ENCODE measurements at places on chromosomes 6 and 20.

DNA sequence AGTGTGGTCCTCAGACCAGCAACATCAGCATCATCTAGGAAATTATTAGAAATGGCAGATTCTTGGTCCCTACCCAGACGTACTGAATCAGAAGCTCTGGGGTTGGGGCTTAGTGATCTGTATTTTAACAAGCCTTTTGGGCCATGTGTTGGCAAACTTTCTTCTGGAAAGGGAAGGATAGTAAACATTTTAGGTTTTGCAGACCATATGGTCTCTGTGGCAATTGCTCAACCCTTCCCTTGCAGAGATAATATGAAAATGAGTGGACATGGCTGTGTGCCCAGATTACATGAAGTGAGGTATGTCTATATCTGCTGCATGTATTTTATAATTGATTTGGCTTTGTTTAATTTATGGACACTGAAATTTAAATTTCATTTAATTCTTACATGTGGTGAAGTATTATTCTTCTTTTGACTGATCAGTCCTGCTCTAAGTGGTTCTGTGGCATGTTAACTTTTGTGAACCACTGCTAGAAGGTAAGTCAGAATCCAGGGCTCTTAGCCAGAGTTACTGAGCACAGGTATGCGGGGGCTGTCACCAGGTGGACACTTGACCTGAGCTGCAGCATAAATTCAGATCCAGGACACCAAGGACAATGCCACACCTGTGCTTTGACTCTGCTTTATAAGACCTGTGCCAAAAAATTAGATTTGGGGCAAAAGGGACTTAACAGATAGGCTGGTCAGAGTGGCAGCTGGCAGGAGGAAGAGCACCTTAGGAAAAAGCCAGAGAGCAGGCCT lies 43.2 kb downstream of the LY86 start:
- no peak for DNase-seq

DNA sequence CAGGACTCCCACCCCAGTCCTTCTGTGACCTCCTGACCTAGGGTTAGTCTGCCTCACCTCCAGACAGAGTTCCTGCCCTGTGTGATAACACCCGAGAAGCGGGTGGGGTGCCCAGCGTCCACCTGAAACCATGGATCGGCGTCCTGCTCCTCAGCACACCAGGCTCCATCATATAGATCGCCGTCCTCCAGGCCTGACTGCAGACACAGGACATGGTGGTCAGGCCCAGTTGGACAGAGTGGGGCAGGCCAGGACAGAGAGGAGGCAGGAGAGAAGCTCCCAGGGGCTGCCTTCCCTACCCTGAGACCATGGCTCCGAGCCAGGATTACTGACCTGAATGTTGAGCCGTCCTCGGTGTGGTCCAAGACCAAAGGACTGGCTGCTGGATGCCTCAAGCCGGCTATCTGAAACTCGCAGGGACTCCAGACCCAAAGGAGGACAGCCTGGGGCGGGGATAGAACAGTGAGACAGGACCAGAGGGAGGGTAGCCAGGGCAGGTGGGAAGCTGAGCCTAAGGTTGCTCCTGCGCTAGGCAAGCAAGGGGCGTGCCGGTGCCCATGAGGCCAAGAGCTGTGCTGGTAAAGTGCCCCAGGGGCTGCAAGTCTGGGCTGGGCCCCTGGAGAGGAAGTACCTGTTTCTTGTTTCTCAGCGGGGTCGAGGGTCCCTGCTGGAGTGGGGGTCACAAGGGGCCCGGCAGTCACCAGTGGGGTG lies 2.2 kb downstream of the CPXM1 start:
- no peak for DNase-seq

GRCh38 chr20:20658123-20658522 lies 54.3 kb downstream of the RALGAPA2 start:
- DNase-seq = no peak

GRCh38 chr6:109945091-109945490 lies 33.0 kb upstream of the GPR6 start:
- no peak for DNase-seq

GRCh38 chr6:135630789-135631376 lies 133.3 kb upstream of the AHI1 start:
- no peak for DNase-seq

GRCh38 chr20:41469868-41470267 lies 103.2 kb upstream of the EMILIN3 start:
- no peak for DNase-seq

DNA sequence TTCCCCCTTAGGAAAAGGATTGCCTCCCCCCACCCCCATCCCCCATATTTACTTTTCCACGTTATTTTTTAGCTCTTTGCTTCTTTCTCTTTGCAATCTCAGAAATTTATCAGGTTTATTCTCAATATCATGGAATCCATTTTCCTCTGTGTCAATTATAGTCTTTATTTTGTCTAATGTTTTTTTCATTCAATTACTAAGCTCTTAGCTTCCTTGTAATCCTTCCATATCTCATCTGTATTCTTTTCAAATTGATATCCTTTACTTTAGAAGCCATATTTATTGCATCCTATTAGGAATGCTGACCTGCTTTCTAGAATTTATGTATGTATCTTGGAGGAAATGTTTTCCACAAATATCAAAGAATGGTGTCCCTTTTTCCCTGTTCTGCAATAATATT lies 39.3 kb downstream of the TMC2 start:
- no peak for DNase-seq

- no peak for DNase-seq
Measured at GRCh38 chr6:110946498-110946897, 12.0 kb upstream of the GTF3C6 start.

- DNase-seq = no peak
Measured at GRCh38 chr20:52959125-52959524, 13.0 kb upstream of the TSHZ2 start.

GRCh38 chr20:19212469-19212815 lies at the start of gene SLC24A3:
Gene SLC24A3 (plus strand): TSS chr20:19212642.
- DNase-seq = no peak

GRCh38 chr20:57702521-57702920 lies 7.3 kb downstream of the PMEPA1 start:
- no peak for DNase-seq

GRCh38 chr6:92753956-92754355 lies 665.4 kb downstream of the EPHA7 start:
- DNase-seq = no peak

DNA sequence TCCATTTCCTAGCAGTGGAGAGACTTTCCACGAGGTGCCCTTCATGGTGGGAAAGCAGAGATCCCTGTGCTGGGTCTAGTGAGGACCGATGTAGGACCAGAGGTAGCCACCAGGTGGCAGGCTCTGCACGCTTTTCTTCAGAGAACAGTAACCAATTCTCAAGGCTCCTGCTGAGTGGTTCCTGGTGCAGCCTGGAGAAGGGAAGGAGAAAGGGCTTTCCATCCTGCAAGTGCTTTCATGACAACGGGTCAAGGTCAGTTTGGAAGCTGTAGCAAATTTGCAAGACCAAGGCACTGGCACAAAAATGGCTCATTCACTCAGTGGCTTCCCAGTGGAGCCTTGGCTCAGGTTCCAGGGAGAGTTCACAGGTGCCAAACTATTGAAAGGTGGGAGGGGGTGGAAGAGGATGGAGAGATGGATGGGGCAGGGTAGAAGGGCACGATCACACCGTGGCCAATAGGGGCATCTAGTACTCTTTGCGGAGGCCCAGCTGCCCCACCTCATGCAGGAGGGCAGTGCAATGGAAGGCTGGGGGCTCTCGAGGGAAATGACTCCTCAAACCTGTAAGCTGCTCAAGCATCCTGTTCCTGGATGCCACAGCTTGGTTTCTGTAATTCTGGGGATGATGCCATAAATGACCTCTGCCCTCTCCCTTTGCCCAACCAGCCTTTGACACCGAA lies 25.5 kb upstream of the KCNK16 start:
- DNase-seq = peak; percentile 42

GRCh38 chr6:56043076-56043475 lies 167.7 kb upstream of the BMP5 start:
- DNase-seq = no peak

DNA sequence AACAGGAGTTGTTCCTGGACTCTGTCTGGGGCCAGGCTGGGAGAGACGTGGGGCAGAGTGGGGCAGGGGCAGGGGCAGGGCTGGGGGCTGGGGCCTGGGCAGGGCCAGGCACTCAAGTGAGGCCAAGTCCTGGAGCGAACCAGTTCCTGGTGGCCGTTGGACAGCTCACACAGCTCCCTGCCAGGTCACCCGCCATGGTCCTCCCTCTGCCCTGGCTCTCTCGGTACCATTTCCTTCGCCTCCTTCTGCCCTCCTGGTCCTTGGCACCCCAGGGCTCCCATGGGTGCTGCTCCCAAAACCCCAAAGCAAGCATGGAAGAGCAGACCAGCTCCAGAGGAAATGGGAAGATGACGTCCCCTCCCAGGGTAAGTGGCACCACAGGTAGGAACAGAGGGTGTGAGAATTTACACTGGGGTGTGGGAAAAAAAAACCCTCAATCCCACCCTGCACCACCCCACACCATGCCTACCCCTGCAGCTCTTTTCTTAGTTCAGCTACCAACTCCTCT lies at the start of gene MCCD1:
Gene MCCD1 (plus strand): TSS at position 142 of the 508 bp plus-strand sequence. CDS start 53 bp downstream, at position 195.
- no peak for DNase-seq

- DNase-seq = no peak
Measured at GRCh38 chr20:8005033-8005432, 14.5 kb downstream of the TMX4 start.

DNA sequence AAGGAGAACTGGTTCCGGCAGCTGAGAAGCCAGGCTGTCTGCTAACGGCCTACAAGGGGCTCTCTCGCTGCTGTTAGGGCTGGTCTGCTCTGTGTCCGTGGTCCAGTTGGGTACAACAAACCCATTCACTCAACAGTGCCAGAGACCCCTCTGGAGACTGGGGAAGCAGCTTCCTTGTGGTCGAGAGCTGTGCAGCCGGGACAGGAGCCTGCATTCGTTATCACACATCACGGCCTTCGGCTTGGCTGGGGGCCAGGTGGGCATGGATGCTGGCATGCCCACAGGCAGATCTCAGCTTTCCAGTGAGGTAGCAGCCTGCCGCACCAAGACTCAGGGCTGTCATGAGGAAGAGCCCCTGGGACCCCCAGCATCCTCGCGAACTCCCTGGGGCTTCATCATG lies 124.7 kb downstream of the PREX1 start:
- no peak for DNase-seq

DNA sequence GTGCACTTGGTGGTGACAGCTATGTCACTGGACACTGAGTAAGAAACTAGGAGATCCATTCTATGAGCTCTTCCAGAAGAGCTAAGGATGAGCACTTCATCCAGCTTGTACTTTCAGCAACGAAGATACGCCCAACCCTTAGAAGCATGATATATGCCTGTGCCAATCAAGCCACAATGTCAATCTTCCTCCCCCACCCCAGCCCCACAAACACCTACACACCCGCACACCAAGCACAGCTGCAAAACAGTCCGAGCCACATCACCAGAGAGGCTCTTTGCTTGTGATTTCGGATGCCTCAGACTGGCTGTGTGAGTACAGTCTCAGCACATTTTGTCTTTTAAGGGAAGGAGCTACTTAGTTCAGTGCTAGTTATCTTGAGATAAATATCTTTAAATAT lies 260.5 kb downstream of the FOXC1 start:
- no peak for DNase-seq

GRCh38 chr6:112210852-112211251 lies 43.5 kb downstream of the LAMA4 start:
- no peak for DNase-seq

GRCh38 chr6:96626759-96627364 lies 63.9 kb downstream of the FHL5 start:
- peak; percentile 4 for DNase-seq

- DNase-seq = no peak
Measured at GRCh38 chr6:11492464-11493290, 44.9 kb upstream of the TMEM170B start.

DNA sequence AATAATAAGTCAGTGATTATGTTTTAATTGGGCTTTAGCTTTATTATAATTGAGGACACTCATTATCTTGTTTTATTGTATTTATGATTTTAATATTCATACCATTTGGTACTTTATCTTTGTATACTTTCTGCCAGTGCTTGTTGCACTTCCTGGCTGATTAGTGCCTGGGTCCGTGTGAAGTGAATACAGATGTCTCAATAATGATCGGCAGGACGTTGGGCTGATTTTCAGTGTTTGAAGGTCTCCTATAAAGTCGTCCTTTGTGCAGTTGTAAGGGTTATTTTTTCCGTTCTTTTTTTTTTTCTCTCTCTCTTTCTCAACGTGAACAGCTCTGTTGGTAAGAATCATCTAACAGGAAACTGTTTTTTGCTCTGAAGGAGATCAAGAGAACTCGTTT lies 450.0 kb upstream of the POU3F2 start:
- DNase-seq = no peak

DNA sequence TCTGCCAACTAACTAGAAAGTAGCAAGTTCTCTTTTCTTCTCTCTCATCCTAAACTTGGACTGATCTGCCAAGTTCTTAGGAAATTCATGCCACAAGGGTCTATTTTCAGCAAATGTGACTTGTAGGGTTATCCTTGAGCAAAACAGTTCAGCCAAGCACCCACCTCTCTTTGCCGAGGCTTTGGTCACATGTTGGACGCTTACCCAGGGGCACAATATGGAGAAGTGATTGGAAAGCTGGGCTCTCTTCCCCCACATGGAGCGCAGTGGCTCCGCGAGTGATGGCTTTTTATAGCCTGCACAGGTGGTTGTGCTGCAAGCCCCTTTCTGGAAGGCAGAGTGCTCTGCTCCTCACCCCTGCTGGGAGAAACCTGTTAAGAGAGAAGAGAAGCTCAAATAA lies 47.7 kb upstream of the FNDC1 start:
- DNase-seq = no peak

DNA sequence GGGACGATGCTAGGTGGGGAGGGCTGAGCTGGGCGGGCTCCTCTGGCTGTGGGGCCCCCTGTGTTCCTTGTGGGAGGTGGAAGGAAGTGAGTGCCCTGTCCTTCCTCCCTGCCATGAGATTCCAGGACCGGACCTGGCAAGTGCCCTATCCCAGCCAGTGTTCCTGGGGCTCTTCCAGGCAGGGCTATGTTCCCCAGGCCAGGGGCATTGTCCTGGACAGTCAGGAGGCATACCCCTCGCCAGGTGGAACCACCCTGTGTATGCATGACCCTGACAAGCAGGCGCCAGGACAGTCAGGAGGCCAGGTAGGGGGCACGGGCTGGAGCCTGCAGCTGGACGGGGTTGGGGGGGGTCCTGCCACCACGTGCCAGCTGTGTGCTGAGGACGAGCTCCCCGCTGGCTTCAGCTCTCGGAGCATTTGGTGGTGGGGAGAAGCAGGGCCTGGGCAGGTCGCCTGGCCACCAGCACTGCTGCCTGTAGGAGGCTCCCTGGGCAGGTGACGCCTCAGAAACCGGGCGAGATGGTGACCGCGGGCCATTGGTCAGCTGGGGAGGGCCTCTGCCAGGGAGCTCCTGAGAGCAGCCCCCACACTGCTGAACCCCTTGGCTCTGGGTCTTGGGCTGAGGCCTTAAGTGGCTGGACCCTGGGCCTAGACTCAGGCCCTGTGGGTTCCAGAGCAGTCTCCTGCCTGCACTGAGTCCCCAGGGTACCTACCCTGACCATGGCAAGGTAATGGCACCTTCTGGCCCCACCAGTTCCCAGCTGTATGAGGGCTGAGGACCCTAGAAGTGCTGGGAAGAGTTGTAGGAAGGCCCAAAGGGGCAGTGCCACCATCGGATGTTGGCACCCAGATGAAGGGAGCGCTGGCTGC lies 694 bp downstream of the SLC17A9 start:
- no peak for DNase-seq

Measured in stromal cell of bone marrow (primary cell).